ENCODE measurements at places on chromosomes 12 and 14.

GRCh38 chr14:78202976-78203375 lies 32.8 kb downstream of the NRXN3 start:
- DNase-seq, result no peak

DNA sequence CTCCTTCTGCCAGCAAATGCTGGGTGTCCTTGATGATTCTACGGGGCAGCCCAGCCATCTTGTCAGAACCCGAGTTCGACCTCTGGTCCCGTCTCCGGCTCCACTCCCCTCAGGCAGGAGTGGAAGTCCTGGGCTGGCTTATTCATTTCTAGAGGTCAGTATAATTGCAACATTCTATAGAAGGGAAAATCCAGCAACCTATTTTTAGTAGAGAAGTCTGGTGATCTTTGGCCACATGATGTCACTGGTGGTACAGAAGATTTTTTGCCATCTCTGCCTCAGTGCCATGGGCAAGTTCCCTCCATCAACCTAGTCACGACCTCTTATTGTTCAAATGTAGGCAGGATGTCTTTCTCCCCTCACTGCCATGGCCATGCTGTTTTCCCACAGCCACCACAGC lies 22.4 kb downstream of the OR10G2 start:
- DNase-seq, result no peak

GRCh38 chr14:54202288-54202687 lies 194.5 kb upstream of the CDKN3 start:
- DNase-seq, result no peak

DNA sequence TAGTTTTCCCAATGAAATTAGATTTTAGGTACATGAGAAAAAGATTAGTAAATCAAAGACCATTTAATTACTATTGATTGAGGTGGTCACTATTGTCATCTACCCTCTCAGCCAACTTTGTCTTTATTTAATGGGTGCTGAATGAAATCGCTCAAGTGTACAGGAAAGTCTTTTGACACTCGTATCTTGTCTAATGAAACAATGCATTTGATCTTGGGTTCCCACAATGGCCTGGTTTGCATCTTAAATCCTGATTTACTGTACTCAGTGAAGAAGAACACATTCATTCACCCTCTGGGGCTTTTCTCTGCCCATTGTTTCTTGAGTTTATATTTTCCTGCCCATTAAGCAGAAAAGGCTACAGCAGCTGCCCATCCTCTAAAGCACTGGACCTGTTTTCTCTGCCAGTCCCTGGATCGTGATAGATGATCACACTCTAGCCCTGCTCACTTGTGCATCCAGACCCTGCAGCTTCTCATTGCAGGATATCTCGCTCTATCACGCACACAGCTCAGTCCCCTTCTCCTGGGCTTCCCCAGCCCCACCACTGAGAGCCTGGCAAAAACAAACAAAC lies 1369.3 kb downstream of the AACS start:
- no peak for DNase-seq

- no peak for DNase-seq
Observed at GRCh38 chr12:56631790-56632700, 1.9 kb upstream of the BAZ2A start.

DNA sequence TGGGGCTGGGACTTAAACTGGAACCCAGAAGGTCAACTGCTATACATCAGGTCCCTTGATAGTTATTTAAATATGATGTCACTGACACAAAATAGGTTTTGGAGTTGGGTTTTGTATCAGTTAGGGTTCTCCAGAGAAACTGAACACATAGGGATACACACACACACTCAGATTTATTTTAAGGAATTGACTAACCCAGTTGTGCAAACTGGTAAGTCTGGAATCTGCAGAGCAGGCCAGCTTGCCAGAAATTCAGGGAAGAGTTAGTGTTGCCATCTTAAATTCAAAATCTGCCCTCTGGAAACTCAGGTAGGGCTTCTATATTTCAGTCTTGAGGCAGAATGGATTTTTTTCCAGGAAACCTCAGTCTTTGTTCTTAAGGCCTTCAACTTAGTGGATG lies 36.9 kb downstream of the MAPK1IP1L start:
- no peak for DNase-seq

DNA sequence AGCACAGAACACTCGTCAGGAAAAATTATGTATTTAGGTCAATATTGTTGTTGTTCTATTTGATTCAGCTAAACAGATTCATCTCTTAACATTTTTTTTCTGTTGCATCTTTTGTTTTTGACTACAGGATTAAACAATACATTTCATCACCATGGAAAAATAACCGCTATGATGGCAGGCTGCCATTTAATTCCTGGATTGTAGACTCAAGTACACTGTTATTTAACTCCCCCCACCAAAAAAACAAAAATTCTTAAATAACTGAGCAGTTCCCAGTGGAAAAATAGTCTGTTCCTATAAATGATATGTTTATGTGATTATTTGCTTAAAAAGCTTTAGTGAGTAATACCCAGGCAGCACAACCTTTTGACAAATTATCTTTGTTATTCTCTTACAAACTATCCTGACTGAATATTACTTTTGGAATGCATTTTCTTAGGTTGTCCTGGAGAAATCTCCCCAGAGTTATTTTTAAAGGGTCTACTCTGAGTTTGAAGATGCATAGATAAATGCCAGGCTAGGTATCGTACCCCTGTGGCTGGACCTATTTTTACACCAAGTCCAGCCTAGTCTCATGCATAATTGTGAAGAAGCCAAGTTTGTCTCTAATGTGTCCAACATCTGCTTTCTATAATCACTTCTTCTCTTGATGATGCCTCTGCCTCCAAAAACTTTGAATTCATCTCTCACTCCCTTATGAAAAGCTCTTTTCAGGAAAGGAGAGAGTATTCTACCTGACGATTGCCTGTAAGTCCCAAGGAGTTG lies 3.7 kb downstream of the KERA start:
- no peak for DNase-seq

DNA sequence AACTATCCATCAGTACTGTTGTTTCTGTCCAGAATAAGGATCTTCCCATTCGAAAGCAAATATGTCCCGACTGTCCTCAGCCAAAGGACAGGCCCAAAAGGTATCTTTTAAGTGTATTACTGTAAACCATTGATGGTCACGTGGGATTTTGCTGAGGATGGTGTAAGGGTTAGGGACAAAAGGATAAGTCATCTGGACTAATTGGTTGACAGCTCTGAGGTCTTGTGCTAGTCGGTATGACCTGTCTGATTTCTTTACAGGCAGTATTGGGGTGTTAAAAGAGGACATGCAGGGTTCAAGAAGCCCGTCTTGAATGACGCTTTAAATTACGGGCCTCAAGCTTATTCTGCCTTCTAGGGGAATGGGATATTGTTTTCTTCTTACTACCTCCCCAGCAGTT lies 24.4 kb downstream of the CLEC2A start:
- no peak for DNase-seq

DNA sequence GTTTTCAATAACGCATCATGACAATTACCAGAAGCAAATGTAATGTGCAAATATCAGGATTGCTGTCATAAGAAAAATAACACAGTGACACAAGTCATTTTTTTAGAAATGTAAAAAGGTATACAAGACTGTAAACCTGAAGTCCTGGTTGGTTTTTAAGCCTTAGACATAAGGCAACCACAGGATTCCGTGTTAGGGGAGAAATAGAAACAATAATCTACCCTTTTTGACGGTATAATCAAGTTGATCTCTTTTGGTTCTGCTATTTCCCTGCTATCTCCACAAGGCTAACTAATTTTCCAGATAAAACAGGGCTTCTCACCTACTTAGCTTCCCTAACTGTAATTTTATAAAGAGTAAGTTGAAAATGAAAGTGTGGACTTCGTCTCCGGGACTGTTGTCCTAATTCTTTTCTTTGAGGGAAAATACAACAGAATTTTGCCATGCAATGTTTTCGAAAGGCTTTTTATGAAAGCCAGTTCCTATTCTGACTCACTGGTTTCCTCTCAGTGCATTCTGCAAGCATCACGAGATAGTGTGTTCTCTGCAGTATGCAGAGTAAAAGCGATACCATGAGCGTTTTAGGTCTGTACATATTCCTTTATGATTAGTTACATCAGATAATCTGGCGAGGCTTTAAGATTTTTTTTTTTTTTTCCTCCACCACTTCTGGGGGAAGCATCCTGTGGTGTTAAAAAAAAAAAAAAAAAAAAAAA lies 10.6 kb downstream of the MYO1H start:
- no peak for DNase-seq

All from NCI-H460 (cell line).